ENCODE measurements at places on chromosomes 6 and 20.

DNA sequence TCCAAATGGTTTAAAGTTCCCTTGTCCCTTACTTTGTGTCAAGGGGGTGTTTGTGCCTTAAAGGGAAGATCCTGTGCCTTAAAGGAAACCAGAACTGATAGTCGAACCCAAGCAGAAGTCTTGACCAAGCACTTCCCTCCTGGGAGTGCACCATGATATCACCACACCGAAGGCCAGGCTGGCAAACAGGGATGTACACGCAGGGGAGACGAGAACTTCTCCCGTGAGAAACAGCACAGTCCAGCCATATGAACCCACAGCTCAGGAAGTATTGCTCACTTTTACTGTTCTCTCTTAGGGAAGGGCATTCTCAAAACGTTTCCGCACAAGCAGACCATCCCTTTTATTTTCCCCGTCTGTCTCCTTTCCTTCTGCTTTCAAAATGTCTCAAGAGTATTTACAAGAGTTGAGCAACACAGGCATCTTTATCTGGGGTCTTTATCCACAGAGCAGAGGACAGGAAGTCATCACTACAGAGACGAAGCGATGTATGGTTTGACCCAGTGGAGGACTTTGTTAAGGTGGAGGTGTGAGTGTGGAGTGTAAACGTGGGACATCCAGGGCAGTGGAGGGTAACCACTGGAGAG is 12.8 kb upstream of the SERPINB1 start:
- no peak for DNase-seq

- no peak for DNase-seq
Observed at GRCh38 chr6:7150381-7151064, 42.8 kb downstream of the RREB1 start.

DNA sequence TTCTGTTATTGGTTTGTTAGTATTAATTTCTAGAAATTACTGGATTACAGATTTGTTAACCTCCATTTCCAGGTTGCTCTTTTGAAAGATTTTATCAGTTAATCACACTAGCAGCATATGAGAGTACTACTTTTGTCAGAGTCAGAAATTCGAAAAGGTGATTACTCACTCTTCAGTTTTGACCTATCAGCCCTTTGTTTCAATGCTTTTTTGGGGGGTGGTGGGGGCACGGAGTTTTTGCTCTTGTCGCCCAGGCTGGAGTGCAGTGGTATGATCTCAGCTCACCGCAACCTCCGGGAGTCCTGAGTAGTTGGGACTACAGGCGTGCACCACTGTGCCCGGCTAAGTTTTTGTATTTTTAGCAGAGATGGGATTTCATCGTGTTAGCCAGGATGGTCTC is 149.2 kb downstream of the JARID2 start:
- no peak for DNase-seq

DNA sequence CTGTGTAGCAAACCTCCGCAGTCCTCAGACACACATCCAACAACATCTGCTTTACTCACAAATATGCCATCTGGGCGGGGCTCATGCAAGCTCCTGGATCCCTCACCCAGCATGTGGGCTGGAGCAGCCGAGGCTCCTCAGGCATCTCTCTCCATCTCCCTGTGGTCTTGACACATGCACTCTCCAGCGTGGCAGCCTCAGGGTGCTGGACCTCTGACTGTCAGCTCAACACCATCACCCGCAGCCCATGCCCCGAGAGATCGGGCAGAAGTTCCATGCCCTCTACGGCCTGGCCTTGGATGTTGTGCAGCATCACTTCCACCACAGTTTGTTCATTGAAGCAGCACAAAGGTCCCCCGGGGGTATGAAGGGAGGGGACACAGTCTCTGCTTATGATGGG is 32.6 kb upstream of the CD93 start:
- DNase-seq: no peak

DNA sequence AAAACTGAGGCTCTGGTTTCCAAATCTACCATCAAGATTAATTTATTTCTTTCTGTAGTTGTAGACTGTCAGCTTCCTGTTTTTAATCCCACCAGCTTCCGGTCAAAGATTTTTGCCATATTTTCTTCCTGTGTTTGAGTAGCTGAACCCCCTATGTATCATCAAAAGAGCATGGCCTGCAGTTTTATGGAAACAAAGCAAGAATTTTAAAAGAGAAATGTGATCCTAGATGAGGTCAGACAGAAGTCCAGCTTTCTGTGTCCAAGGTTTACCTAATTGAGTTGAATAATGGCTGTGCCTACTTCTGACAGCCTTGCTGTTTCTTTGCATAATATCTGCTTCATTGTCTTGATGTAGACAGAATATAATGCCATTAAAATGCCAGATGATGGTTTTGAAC is 163.7 kb downstream of the CARMIL1 start:
- DNase-seq: no peak

GRCh38 chr6:170288091-170288631 is 2.7 kb downstream of the DLL1 start:
- no peak for DNase-seq

GRCh38 chr20:46174469-46175126 is 56.5 kb downstream of the CD40 start:
- peak; percentile 48 for DNase-seq

GRCh38 chr6:144068794-144069193 is 26.6 kb downstream of the SF3B5 start:
- no peak for DNase-seq

DNA sequence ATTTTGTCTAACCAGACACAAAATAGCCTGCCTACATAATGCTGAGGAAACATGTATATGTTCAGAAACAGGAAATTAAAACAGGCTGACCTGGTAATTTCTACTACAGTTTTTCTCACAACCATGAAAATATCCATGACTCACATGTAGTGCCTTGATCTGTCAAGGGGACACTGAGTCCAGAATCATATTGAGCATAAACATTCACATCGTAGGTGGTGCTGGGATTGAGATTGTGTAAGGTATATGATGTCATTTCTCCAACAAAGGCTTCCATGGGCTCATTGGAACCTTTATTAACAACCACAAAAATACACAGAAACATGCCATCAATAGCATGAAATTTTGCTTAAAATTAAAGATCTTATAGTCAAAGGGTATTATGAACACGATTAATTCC is 80.9 kb downstream of the COL12A1 start:
- DNase-seq: no peak

GRCh38 chr20:32040142-32040953 is 11.7 kb upstream of the HCK start:
- no peak for DNase-seq

- DNase-seq: no peak
Observed at GRCh38 chr20:38055294-38055693, 21.7 kb downstream of the RPRD1B start.

DNA sequence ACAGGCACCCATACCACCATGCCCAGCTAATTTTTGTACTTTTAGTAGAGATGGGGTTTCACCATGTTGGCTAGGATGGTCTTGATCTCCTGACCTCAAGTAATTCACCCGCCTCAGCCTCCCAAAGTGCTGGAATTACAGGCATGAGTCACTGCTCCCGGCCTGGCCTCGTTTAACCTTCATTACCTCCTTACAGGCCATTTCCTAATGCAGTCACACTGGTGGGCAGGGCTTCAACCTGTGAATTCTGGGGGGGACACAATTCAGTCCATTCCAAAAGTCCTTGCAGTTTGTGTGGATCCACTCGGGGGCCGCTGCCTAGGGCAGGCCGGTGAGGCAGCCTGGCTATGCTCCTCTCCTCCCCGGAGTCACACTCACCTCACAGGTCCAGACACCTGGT is 112.4 kb upstream of the SNX9 start:
- no peak for DNase-seq

GRCh38 chr20:50232651-50233324 is 42.2 kb downstream of the CEBPB start:
- no peak for DNase-seq

GRCh38 chr20:8457978-8458377 is 325.9 kb downstream of the PLCB1 start:
- DNase-seq: no peak

GRCh38 chr20:34472246-34472925 is 43.8 kb upstream of the DYNLRB1 start:
- DNase-seq: no peak

DNA sequence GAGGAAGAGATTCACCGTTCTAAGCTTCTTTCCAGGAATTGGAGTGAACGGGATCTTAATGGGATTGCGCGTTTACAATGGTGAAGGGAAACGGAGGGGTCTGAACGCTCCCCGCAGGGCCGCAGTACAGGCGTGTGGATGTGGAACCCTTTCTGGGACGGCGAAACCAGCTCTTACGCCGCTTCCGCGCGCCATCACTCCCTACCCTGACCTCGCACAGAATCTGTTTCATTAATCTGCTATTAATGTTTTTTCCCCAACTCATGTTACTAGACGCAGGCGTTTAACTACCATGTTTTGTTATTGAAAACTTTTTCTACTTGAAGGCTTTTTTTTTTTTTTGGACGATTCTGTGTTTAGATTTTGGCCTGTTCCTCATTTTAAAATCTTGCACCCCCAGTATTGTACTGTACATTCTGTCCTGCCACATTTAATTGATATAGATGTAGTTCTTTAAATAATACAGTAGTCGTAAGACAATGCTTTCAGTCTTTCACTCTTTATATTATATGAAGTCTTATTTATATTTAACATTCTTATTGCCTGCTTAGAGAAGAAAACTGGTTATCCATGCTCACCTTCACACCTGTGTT is 696 bp upstream of the SUPT3H start:
- DNase-seq: no peak

DNA sequence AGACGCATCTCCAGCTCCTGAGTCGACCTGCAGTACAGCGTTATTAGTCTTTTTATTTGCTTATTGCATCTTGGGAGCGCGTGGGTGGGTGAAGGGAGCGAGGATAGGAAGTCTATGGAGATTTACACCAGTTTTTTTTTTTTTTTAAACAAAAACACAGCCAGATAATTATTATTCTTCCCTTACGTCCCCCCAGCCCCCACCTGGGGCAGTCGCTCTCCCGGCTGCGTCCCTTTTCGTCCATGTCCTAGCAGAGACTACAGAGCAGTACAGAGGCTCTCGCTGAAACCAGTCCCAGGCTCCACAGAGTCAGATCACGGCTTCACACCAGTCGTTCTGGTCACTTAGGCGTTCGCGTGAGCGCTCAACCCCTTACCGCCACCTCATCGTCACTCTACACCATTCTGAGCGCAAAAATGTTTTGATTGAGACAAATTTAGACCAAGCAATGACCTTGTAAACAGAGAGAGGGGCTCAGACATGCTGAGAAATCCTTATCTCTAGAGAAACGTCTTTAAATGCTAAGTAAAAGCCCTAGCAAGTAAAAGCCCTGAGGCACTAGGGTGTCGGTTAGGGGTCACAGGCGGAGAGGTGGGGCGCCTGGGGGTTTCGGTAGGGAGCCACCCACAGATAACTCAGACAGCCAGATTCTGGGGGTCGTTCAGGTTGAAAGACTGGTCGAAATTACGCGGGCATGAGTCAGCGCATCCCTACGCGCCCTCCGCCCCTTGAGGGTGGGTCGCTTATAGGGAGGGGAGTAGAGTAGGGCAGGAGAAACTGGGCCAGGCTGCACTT is 975 bp upstream of the PPT2 start:
- peak; percentile 57 for DNase-seq

- no peak for DNase-seq
Observed at GRCh38 chr6:2859185-2859700, 17.6 kb upstream of the SERPINB1 start.

DNA sequence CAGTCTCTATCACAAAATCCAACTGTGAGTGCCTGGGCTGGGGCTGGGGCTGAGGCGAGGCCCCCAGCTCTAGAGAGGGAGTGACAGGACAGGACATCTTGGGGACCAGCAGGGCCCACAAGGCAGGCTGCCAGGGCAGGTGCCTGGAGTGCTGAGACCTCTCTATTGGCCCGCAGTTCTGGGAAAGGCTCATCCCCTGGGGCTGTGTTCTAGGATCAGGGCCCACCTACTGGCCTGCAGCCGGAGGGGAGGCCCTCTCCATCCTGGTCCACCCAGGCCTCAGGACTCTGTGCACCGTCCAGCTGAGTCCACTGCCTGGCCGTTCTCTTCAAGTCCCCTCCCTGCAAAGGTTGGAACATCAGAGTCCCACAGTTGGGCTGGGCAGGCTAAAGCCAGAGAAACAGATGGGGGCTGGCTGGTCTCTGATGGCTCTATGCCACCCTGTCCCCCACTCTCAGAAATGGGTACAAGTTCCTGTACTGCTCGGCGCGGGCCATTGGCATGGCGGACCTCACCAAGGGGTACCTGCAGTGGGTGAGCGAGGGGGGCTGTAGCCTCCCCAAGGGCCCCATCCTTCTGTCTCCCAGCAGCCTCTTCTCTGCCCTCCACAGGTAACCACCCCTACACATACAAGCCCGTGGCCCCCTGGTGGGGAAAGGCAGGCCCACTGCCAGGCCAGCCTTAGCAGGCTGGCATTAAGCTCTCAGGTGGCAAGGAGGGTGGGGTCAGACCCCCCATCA is 9.0 kb downstream of the EMILIN3 start:
- DNase-seq: no peak

- DNase-seq: no peak
Observed at GRCh38 chr20:62296724-62297448, 5.9 kb upstream of the ADRM1 start.

DNA sequence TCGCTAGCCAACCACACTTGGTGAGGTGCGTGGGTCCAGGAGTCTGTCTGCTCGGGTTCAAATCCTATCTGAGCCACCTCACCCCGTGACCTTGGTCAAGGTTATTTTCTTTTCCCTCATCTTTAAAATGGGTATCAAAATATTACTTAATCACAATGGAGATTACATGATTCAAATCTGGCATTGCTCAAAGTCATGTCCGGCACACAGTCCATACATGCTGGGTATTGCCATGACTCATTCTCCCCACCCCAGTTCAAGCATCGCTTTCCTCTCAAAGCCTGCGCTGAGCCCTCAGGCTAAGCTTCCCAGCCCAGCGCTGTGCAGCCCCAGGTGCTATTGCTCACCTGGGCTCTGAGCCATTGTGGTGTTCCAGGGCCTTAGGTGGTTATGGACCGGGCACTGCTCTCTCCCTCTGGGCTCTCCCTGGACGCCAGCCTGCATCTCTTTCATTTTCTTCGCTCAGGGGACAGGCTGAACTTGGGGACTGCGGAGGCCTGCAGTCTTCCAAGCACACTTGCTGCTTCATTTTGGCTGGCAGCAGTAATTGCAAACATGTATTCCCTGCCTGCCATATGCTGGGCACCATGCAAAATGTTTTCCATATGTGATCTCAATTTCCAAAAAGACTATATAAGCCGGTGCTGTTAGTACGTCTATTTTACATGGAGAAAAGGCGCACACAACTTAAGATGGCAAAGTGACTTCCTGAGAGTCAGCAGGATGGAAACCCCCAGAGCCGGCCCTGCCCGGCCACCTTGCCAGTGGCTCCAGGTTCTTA is 27.3 kb downstream of the WRNIP1 start:
- no peak for DNase-seq

DNA sequence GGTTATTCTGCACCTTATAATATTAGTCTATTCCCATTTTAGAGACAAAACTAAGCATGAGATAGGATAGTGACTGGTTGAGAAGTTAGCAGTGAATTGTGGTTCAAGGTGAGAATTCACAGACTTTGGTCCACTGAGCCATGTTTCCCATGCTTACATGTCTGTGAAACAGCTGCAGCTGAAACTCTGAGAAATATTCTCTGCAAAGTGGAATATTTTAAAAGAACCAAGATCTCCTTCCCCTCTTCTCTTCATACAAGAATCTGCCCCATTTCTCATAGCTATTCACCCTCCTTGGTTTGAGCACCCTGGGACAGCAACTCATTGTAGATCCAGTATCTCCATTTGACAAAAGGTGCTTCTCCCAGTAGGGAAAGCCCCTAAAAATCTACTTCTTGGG is 70.2 kb upstream of the TMEM170B start:
- DNase-seq: no peak
